NCI-H1436 (cell line): ENCODE measurements at places on chromosomes 5 and 9.

DNA sequence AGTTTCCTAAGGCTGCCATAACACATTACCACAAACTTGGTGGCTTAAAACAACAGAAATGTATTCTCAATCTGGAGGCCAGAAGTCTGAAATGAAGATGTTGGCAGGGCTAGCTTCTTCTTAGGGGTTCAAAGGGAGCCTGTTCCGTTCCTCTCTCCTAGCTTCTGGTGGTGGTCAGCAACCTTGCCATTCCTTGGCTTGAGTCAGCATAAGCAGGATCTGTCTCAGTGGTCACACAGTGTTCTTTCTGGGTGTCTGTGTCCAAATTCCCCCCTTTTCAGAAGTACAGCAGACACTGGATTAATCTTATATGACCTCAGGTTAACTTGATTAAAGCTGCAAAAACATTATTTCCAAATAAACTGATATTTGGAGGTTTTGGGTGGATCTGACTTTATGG, 2.1 kb upstream of the OSMR start:
- no peak for DNase-seq

DNA sequence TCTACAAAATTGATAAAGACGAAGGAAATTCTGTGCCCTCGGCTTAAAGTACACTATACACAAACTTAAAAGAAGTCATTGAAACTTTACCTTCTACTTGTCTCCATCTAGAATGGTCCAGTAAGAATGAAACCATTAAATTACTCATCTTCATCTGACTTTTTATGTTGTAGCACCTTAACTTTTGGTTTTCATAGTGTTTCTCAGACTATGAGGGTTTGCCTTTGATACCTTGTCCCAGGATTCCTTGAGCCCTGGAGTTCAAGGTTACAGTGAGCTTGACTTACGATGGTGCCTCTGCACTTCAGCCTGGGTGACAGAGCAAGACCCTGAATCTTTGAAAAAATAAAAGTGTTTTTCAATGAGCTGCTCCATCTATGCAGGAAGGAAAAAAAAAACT, 132.2 kb downstream of the CDC42SE2 start:
- no peak for DNase-seq

DNA sequence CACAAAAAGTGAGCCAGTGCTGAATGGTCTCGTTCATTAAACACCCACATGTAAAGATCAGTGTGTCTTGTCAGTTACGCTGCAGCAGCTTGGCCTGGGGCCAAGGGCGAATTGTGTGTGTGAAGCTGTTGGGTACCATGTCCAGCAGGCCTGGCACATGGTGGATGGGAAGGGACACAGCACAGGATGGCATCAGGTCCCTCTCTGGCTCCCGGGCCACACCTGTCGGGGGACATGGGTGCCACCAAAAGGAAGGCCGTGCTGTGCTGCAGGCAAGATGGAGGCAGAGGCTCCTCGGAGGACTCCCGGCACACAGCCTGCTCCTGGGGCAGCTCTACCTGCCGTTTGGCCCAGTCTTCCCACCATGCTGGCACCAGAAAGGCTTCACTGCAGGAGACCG, 32.0 kb downstream of the NKD2 start:
- no peak for DNase-seq

- DNase-seq, result no peak
These were observed 145.9 kb downstream of the PRELID2 start for GRCh38 chr5:145689235-145689634.

DNA sequence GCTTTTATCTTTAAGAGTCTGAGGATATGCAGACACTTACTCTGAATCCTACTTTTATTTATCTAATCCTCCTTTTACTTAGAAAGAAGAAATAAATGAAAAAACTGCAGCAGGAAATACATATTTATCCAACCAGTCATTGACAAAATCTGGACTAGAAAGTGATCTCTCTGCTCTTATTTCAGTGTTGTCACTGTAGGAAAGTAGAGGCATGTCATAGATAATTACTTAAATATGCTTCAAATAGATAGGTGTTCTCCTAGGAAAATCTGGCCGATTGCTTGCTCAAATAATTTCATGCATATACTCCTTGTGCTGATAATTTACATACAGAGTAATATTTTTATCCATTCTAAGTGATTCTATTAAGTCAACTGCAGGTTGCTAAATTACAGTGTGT, 2001.9 kb upstream of the C9orf72 start:
- no peak for DNase-seq
